Dermis blood vessel endothelial cell (primary cell): ENCODE measurements at places on chromosomes 5 and 9.

- no peak for DNase-seq
Measured at GRCh38 chr5:89213573-89213972, 330.6 kb upstream of the MEF2C start.

DNA sequence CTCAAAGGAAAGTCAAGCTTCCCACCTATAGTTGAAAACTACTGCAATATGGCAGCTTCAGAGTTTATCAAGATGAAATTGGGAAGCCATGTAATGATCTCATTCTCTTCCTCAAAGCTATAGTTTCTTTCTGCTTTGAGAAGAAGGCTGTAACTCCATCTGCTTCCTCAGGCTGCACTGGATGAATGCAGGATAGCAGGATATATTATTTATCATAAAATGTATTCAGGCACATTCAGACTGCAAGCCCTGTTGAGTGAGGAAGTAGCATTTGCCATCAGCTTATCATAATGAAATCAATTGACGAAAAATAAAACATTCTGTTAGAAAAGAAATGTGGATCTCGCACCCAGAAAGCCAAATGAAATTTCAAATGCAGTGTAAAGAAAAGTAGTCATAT lies 560 bp downstream of the ATP10B start:
- no peak for DNase-seq

DNA sequence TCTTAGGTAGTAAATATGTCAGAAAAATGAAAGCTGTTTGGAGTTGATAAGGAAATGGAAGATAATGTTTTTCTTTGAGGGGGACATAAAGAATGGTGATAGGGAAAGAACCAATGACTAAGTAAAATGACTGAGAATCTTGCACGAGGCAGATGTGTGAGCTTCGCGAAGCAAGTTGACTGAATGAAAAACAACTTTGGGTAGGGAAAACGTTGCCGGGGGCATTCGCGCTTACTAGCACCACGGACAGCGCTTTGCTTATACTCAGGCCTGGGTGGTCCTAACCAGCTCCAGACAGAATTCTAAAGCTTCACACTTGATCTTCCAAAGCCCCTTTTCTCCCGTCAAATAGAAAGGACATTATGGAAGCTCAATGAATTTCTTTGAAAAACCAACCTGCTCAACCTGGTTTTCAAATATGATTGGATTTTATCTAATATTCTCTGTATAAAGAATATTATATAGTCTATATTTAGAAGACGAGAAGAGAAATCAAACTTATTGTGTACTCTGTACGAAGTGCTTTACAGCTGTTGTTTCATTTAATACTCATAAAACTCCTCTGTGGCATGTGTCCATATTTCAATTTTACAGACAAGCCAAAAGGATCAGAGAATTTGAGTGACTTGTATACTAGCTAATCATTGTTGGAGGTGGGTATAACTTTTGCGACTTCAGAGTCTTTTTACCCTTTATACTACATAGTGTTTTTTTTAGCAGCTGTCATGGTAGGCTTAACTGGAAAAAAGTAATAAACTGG lies 1.9 kb upstream of the CDKN2B start:
- DNase-seq = peak; percentile 64

GRCh38 chr5:101260857-101261256 lies 357.8 kb upstream of the ST8SIA4 start:
- DNase-seq = no peak

GRCh38 chr5:72474046-72474500 lies 33.1 kb downstream of the ZNF366 start:
- no peak for DNase-seq

DNA sequence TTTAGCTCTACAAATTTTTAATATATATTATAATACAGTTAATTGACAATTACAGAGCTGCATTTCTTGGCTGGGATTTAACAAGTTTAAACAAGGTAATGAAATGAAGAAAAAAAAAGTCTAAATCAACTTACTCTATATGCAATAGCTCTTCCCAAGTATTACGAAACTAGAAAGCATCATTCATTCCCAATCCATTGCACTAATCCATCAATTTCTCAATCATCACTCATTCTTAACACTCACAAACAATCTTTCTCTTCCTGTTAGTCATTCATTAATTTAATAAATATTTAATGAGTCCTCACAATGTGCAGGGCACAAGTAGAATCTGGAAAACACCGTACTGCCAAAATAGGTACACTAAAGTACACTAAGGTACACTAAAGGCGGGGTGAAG lies 42.9 kb upstream of the APBA1 start:
- no peak for DNase-seq

DNA sequence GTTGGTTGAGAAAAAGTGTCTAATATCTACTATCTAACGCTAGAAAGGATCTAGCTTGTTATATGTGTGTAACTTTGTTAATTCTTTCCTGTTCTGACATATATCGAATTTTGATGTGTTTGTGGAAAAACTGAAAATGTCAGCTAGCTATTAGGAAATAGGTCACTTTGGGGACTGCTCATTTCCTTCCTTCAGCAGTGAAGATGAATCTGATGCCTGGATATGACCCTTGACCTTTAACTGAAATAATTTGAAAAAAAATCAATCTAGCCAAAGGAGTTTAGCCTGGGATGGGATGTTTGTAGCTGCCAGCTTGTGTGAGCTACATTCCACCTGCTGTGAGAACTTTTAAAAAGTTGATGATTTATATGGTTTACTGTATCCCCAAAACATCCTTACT lies 66.8 kb downstream of the CD180 start:
- DNase-seq = no peak

GRCh38 chr5:146717951-146718350 lies 160.6 kb downstream of the PPP2R2B start:
- peak; percentile 34 for DNase-seq

GRCh38 chr9:19162026-19162366 lies 34.7 kb upstream of the PLIN2 start:
- no peak for DNase-seq

DNA sequence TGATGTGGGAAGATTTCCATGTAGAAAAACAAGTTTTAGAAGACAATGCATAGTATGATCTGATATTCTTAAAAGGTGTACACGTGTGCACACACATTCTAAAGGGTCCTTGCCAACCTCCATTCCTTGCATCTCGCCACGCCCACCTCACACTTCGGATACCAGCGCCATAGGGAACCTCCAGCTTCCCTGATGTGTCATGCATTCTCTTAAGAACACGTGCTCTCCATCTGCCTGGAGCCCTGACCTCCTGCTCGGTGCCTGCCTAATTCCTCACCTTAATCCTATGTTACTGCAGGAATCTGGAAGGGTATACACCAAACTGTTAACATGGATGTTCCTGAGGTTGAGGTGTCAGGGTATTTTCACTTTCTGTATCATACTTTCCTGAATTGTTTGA lies 63.1 kb downstream of the PTCD2 start:
- no peak for DNase-seq

- DNase-seq = peak; percentile 55
Measured at GRCh38 chr5:10489810-10490426, 48.2 kb downstream of the ROPN1L start.

GRCh38 chr9:133786371-133786753 lies 48.2 kb upstream of the SARDH start:
- DNase-seq = no peak

DNA sequence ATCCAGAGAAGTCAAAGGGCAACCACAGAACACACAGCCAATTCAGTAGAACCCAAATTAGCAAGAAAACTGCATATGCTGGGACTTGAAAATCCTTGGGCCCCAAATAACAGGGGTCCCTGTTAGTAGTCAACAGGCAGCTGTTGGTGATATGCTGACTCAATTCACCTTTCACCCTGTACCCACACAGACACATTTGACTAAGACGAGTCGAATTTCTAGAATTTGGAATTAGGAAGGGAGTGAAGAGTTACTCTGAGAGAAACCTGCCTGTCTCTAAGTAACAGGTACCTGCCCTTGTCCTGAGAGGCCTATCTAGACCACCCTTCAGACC lies 821 bp upstream of the VCP start:
- DNase-seq = no peak

- DNase-seq = no peak
Measured at GRCh38 chr5:144276034-144276822, 105.6 kb downstream of the KCTD16 start.

DNA sequence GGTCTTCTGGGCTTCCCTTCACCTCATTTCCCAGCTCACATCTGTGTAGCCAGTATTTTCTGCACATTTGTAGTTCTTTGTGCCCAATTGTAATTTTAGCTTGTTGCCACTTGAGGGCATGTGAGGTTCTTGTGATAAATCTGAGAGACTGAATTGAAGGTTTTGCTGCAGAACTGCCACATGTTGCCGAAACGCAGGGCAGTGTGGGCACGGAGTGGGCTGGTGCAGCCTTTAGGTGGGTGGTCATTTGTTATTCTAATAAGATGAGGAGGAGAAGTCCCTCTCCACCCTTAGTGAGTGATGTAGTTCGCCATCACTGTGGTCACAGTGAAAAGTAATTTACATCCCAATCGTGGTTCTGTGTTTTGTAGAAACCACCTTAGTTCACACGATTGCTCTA lies 21.2 kb downstream of the OTULIN start:
- DNase-seq = peak; percentile 72

GRCh38 chr9:106324591-106325280 lies 538.2 kb upstream of the ZNF462 start:
- no peak for DNase-seq

DNA sequence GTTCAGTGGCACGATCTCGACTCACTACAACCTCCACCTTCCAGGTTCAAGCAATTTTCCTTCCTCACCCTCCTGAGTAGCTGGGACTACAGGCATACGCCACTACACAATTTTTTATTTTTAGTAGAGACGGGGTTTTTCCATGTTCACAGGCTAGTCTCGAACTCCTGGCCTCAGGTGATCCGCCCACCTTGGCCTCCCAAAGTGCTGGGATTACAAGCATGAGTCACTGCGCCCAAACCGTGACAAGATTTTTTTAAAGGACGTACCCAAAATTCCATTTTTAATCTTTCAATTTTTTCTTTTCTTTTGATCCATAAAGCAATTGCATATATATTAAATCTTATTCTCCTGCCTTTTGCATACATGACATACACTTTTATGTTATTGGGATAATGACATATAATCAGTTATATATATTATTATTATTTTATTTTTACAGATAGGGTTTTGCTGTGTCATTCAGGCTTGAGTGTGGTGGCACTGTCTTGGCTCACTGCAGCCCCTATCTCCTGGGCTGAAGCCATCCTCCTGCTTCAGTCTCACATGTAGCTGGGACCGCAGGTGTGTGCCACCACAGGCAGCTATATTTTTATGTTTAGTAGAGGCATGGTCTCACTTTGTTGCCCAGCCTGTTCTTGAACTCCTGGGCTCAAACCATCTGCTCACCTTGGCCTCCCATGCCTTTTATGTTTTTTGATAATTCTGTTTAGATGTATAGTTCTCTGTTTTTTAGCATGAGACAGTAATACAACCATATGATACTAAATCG lies 71.9 kb downstream of the RAB24 start:
- DNase-seq = no peak

- no peak for DNase-seq
Measured at GRCh38 chr5:52690236-52690768, 97.4 kb upstream of the ITGA1 start.

- DNase-seq = no peak
Measured at GRCh38 chr5:172624083-172624995, 16.7 kb upstream of the NEURL1B start.

DNA sequence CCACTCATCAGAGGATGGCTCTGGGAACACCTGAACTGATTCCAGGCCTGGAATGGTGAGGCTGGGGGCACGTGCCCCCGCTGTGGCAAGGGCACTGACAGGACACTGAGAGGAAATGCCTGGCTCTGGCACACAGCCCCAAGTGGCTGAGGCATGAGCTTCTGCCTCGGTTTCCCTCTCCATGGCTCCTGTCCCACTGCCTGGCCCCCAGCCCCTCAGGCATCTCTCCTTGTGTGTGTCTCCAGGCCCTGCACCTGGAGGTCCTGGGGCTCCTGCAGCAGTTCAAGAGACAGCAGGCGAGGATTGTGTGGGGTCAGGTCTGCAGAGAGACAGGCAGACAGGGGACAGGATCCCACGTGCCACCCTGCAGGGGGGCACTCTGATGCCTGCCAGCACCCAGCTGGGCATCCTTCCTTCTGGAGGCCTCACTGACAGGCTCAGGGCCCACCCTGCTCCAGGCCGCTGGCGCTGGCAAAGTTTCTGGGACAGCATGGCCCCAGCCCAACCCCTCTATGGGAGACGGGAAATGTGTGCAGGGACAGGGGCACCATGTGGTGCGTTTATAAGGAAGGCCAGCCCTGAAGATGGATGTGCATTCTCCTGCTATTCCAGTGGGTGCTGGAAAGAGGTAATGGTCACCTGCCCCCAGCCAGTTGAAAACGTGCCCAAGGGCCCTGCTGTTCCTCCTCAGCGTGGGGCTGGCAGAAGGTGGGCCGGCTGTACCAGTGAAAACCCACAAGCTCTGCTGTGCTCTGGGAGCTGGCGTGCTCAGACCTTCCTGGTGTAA lies 66.0 kb downstream of the RASGEF1C start:
- no peak for DNase-seq

DNA sequence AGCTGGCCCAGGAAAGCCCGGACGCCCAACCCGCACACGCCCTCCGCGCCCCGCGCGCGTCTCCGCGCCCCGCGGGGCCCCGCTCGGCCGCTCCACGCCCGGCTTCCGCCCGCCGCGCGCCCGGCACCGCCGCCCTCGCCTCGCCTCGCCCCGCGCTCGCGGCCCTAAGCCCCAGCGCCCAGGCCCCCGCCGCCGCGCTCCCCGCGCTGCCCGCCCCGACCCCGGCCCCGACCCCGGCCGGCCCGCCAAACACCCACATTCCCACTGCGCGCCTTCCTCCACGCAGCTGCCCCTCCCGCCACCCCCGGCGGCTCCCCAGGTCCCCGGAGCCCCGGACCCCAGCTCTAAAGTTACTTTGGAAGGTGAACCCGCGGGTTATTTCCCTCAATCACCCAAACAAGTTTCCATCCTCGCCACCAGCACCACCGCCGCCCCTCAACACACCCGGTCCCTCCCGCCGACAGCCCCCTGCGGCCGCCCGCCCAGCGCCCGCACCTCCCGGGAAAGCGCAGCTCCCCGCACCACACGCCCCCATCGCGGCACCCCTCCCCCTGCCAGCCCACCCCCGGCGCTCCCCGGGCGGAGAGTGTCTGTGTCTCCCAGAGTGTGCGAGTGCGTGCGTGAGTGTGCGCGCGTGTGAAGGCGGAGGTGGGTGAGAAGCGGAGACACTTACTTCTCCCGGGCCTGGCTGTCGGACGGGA lies 439 bp downstream of the SSBP2 start:
- peak; percentile 22 for DNase-seq

- no peak for DNase-seq
Measured at GRCh38 chr9:69443178-69443577, 118.2 kb downstream of the ENTREP1 start.

DNA sequence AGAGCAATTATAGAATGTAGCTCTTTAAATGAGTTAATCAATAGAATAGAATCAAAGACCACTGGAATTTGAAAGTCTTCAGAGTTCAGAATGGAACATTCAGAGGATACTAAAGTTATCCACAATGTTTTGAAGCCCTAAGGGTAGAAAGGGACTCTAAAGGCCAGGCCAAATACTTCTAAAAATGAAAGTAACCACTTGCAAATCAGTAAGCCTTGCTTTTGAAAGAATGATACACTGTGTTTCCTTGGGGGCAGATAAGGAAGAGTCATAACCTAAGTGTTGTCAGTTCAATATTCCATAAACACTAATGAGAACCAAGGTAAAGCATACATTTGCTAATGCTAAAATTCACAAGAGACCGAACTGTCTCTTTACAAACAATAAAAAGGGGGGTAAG lies 813.5 kb downstream of the PTPRD start:
- no peak for DNase-seq

GRCh38 chr9:136312436-136312835 lies 8.5 kb upstream of the CCDC187 start:
- DNase-seq = peak; percentile 64
